ENCODE measurements at places on chromosomes 6 and 20.

DNA sequence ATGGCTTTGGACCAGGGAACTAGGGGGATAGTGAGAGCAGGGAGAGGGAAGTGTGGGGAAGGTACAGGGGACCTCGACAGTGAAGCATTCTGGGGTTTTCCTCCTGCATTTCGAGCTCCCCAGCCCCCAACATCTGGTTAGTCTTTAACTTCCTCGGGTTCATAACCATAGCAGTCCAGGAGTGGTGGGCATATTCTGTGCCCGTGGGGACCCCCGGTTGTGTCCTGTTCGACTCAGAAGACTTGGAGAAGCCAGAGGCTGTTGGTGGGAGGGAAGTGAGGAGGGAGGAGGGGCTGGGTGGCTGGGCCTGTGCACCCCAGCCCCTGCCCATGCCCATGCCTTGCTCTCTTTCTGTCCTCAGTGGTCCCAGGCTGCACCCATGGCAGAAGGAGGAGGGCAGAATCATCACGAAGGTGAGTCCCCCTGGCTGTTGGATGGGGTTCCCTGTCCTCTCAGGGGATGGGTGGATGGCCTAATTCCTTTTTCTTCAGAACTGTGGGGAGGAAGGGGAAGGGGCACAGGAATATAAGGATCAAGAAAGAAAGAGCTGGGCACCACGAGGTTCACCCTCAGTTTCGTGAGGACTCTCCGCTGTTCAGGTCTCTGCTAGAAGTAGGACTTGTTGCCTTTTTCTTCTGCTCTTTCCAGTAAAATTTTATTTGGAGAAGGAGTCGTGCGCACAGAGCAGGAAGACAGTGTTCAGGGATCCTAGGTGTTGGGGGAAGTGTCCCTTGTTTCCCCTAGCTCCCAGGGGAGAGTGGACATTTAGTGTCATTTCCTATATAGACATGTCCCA lies 4.2 kb downstream of the VEGFA start:
- no peak for DNase-seq

DNA sequence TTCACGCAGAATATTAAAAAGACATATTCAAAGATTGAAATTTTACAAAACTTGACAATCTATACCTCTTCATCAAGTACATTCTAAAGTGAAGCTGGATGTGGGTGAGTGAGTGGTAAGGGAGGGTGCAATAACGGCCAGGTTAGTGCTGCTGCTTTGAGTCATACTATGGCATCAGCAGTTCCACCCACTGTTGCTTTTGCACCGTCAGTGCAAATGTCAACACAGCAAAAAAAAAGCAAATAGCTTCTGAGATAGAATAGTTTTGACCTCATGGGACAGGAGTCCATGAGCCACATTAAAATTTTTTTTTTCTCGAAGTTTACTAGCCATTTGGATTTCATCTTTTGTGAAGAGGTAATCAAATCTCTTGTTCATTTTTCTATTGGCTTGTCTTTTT lies 31.8 kb downstream of the PSMF1 start:
- DNase-seq: no peak

DNA sequence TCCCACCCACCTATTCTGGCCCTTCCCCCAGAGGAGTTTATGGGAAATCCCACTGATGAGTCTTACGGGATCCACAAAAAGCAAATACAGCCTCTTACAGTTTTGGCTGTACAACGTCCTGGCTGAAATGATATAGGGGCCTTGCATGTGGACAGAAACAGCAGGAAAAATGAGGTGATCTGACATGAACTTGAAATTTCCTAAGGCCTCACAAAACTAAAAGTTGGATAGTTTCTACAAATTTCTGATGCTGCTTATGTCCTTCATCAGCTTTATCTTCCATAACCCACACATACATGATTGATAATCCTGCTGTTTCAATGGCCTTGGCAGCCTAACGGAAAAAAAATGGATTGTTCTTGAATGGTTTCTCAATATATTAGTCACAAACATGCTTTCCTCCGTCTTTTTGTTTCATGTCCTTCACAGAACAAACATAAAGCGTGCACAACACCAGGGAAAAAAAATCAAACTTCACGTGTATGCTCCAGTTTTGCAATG lies 118.8 kb downstream of the BMP5 start:
- no peak for DNase-seq

DNA sequence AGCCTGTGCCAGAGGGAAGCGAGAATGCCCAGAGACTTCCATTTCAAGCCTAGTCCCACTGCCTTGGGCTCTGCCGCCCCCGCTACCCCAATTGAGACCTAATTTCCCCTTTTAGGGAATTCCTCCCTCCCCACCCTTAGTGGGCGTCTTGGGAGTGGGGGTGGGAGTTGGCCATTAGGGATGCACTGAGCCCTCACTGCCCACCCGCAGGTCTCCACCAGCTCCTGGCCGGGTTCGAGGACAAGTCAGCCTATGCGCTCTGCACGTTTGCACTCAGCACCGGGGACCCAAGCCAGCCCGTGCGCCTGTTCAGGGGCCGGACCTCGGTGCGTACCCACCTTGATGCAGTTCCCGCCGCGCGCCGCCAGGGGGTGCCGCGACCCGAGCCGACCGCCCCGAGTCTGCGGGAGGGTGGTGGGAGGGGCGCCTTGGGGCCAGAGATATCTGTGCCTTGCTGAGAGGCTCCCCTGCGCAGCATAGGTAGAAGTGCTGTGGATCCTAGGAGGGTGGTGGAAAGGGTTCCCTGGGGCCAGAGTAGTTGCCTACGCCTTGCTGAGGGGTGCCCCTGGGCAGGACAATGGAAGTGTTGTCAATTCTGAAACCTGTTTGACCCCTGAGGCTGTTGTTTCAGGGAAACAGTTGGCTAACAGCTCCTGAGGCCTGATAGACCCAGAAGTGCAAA lies 9.2 kb downstream of the ITPA start:
- DNase-seq: peak; percentile 65

DNA sequence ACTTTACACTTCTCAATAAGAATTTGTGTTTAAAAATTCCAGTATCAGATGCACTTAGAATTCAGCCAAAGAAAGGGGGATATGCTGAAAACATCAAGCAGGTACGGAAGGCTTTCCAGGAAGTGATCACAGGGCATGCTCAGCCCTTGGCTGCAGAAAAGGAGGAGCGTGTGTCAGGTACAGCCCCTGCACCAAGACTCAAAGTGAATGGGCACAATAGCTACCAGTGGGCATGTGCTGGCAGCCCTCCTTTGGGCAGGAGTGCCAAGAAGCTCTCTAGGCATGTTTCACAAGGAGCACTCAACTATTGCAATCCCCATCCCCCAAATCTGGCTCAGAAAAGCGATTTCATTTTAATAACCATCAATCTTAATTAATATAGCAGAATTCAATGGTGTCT lies 298.8 kb downstream of the GMDS start:
- DNase-seq: no peak

GRCh38 chr6:130009146-130009545 lies 9.2 kb upstream of the L3MBTL3 start:
- no peak for DNase-seq

DNA sequence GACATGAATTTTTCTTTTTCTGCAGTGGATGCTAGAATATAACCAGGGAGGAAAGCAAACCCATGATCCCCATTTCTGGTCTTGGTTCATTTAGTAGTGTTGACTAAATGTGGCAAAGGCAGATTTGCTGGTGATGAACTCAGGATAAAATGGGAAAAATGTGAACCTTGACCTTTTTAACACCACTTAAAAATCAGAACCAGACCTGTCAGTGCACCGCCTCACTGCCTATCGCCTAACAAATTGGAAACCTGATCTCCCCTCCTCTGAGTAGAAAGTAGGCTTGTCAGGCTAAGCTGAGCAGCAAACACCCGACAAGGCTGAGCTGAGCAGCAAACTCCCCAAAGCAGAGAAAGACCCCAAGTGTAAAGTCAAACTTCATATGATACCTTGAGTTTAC lies 254.8 kb downstream of the FOXC1 start:
- no peak for DNase-seq

DNA sequence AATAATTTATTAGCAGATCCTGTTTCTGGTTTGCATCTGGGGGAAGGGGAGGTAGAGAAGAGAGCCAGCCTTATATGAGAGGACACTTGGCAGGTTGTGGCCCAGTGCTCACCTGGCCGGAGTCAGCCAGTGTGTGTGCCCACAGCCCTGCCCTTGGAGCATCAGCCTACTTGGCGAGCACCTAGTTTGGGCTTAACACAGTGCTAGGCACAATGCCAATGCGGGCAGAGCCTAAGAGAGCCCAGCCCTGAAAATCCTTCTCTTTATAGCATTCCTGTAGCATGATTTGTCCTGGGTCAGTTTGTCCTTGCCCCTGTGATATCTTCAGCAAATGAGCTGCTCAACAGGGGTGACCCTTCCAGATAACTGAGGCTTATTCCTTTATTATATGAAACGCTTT lies 73.0 kb downstream of the SLX4IP start:
- no peak for DNase-seq

GRCh38 chr6:97440590-97441176 lies 157.7 kb upstream of the MMS22L start:
- no peak for DNase-seq

DNA sequence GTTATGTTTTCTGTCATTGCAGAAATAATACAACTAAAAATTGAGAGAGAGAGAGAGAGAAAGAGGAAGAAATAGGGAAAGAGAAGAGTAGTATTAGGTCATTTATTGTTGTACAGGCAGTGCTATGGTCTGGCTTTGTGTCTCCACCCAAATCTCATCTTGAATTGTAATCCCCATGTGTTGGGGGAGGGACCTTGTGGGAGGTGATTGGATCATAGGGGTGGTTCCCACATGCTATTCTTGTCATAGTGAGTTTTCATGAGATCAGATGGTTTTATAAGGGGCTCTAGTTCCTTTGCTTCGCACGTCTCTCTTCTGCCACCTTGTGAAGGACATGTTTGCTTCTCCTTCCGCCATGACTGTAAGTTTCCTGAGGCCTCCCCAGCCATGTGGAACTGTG lies 677.4 kb upstream of the CHD6 start:
- DNase-seq: no peak

DNA sequence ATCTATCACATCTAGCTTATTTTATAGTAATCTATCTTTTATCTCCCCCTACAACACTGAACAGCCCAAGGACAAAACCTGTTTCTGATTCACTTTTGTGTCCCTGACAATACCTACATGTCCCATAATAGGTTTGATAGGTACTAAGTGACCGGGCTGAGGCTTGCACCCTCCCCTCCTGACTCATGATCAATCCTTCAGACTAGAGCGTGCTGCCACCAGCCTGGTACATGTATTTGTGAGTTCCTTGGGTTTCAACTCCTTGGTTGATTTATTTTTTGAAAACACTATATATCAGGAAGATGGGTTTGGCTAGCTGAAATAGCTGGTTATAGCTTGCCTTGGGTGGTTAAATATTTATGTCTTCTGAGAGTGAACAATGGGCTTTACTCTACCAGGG lies 41.6 kb upstream of the RAB23 start:
- no peak for DNase-seq

- no peak for DNase-seq
These were observed 45.7 kb upstream of the NEDD9 start for GRCh38 chr6:11278207-11278559.

- DNase-seq: no peak
These were observed 194.9 kb downstream of the PACRG start for GRCh38 chr6:162922563-162923166.

GRCh38 chr6:100232781-100233573 lies 231.7 kb downstream of the SIM1 start:
- no peak for DNase-seq

GRCh38 chr6:63610944-63611343 lies 24.7 kb upstream of the PHF3 start:
- DNase-seq: no peak

GRCh38 chr6:21592953-21593352 lies 598 bp upstream of the SOX4 start:
- no peak for DNase-seq

GRCh38 chr6:83311231-83311630 lies 118.1 kb downstream of the RWDD2A start:
- no peak for DNase-seq

GRCh38 chr20:33704197-33704924 lies 15.7 kb downstream of the PXMP4 start:
- DNase-seq: no peak

DNA sequence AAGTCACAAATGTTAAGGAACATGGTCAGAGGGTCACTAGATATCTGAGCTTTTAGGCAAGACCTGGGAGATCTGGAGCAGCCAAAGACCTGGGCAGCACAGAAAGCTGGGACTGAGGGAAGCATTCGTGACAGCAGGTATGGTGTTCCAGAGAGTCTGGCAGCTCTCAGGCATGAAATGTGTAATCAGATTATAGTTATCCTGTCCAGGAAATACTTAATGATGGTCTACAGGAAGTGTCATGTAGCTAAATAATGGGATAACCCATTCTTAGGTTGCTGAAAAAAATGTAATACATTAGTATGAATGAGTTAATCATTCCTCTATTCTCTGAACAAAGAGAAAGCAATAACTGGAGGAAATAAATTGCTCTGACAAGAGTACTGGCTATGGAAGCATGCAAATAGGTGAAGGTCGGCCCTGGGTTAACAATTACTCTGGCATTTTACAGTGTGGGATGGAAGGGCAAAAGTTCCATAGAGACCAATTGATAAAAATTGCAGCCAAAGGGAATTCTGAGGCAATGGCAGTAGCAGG lies 740.5 kb downstream of the CBLN4 start:
- no peak for DNase-seq
